Stimulated activated CD8-positive, alpha-beta memory T cell treated with anti-CD3 and anti-CD28 coated beads, Interleukin-4, amount 100 ng/mL, for 4 hours (primary cell): ENCODE measurements at places on chromosomes 1 and 21.

DNA sequence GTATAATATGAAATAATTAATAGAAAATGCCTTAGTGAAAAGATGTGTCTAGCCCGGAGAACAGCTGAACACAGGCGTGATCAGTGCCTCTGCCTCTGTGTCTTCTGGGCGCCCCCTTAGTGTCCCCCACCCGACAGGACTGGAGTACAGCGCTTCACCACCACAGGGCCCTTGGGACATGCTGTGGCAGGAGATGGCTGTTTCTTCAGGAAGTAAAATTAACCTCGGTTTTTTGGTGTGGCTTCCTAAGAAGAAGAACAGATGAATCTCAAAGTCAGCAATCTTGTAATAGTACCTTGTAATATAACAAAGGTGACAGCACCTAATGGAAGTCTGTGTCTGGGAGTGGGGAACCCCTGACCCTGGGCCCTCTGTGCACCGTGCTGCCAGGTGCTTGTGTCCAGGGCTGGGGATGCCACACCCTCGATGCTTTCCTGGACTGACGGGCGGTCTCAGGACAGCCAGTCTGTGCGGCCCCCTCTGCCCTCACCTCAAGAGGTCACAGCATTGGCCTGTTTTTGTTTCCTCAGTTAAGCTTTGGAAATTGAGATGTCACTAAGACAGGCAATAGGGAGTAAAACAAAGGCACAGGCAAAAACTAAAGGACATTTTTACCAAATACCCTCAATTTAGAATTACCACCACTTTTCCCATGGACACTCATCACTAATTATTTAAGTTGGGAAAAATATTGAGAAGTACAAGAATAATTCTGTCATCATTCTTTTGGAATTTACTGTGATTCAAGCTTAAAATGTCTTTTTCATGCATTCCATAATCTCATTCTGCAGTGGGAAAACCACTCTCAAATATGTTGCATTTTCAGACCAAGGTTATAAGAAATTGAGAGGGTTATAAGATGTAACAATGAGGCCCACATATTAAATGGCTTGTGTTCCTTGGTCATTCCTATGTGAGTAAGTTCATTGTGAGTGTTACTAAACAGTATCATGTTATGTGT is 79.3 kb downstream of the ADARB1 start:
- DNase-seq: no peak

DNA sequence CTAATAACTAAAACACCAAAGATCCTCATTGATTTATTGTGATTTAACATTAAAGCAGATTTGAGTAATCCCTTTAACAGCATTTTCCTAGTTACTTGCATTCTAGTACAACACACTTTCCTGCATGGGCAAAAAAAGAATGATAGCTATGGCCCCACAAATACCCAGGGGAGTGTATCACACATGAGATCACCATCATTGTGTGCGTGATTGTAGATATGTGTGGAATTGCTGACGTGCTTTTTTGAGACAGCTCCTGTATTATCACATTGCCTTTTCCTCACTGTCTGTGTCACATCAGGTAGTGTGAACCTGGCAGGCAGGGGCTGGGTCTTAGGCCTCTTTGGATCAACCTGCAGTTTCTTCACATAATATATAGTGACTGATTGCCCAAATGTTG is 48.5 kb upstream of the SAMD13 start:
- no peak for DNase-seq

- DNase-seq: no peak
Measured at GRCh38 chr1:62082456-62083363, 111.9 kb upstream of the L1TD1 start.

GRCh38 chr1:23394684-23395083 is 25.0 kb upstream of the ZNF436 start:
- no peak for DNase-seq

- DNase-seq: no peak
Measured at GRCh38 chr1:234474375-234474774, 4.6 kb downstream of the TARBP1 start.

DNA sequence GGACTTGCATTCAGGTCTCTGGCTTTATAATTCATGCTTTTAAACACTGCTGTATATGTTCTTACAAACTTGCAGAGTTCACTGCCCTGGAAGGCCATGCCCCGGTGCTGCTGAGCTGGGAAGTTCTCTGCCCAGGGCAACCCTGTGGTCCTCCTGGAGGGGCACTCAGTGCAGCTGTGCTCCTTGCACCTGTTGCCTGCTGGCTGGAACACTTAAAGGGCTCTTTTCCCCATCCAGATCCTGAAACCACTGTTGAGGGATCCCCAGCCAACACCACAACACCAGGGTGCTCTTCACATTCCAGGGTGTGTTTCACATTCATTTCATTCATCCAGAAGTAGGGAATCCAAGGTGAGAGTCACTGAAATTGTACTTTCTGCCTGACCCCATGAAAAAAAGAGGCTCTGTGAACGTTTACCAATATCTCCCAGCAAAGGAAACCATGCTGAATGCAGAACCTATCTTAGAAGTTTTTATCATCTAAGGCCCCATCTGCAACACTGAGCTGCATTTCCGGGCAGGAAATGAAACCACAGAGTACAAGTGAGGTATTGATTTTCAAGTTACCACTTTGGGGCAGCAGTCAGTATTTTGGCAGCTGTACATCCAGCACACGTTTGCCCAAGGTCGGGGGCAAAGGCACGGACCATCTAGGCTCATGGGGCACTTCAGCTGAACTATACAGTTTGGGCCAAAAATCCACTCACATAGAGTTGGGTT is 16.4 kb upstream of the KIAA0040 start:
- no peak for DNase-seq

GRCh38 chr21:37619464-37619974 is 252.9 kb downstream of the DYRK1A start:
- no peak for DNase-seq

GRCh38 chr1:147169840-147170674 is 2.2 kb downstream of the PRKAB2 start:
- DNase-seq: no peak
